ENCODE measurements at places on chromosomes 12 and 14.

GRCh38 chr12:26728205-26729050 lies 104.6 kb downstream of the ITPR2 start:
- DNase-seq = no peak

DNA sequence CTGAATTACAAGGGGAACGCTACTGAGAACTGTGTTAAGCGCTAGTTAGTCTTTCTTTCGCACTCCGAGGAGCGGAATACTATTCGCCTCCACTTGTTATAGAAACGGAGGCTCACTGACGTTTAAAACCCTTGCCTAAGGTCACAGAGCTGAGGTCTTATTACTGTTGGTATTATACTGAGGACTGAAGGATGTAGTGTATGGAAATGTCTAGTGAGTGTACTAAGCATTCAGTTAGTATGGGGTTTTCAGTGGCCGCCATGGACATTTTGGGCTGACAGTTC lies 826 bp downstream of the ACADS start:
- DNase-seq = no peak

DNA sequence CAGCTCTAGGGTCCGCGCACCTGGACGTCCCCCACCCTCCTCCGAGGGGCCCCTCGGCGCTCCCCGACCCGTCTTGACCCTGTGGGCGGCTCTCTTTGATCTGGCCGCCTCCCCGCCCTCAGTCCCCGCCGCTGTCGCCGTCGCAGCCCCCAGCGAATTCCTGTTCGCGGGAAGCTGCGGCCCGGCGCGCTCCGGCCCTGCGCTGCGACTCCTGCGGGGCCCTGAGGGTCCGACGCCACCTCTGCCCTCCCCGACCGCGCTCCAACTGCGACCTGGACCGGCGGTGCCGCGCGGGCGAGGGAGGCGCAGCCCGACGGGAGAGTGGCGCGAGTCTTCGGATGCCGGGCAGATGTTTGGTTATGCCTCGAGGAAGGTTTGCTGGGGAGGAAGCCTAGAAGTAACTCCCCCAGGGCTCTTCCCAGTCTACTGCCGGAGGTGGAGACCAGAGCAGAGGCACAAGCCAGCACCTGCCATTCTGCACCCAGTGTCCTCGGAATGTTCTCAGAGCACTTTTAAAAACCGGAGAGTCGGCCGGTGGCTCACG lies 440 bp upstream of the ISM2 start:
- DNase-seq = no peak

- no peak for DNase-seq
These were observed 113.9 kb downstream of the AEBP2 start for GRCh38 chr12:19553175-19553574.

GRCh38 chr14:55832974-55833373 lies 253.0 kb downstream of the KTN1 start:
- DNase-seq = no peak

GRCh38 chr12:49990273-49990672 lies 17.5 kb downstream of the AQP6 start:
- DNase-seq = no peak

DNA sequence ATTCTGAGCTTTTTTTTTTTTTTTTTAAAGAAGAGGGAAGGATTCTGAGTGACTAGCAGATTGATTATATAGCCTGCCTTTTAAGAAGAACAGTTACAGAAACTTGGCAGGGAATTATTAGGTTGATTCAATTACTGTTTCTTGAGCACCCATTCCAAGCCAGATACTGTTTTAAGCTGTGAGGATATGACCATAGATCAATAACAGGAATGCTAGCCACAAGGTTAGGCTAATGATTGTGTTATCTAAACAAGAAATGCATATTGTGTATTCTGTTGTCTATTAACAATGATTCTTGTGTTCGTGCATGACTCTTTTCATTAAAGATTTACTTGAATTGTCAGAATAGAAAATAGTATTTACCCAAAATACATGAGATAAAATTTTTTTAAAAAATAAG lies 67.1 kb downstream of the PRORP start:
- DNase-seq = no peak

DNA sequence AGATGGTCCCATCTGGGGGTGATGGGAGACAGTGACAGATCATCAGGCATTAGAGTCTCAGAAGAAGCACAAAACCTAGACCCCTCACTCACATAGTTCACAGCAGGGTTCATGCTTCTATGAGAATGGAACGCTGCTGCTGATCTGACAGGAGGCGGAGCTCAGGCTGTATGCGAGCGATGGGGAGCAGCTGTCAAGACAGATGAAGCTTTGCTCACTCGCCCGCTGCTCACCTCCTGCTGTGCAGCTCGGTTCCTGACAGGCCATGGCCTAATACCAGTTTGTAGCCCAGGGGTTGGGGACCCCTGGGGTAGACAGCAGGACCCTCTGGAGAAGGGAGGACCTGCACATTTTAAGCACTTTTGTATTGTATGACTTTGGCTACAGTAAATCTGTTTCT lies 111.2 kb downstream of the LGMN start:
- DNase-seq = no peak

GRCh38 chr14:71726580-71727021 lies 205.6 kb upstream of the RGS6 start:
- no peak for DNase-seq

All from stimulated activated CD4-positive, alpha-beta T cell treated with anti-CD3 and anti-CD28 coated beads, Interleukin-2, amount 100 ng/mL, for 24 hours (primary cell).